NCI-H1417 treated with DMSO at 0.1 percent for 48 hours (cell line): ENCODE measurements at places on chromosomes 4 and X.

- DNase-seq: no peak
These were observed 927.2 kb downstream of the STPG2 start for GRCh38 chr4:97216046-97216445.

- DNase-seq: no peak
These were observed 1263.6 kb downstream of the C4orf33 start for GRCh38 chr4:130359542-130359941.

DNA sequence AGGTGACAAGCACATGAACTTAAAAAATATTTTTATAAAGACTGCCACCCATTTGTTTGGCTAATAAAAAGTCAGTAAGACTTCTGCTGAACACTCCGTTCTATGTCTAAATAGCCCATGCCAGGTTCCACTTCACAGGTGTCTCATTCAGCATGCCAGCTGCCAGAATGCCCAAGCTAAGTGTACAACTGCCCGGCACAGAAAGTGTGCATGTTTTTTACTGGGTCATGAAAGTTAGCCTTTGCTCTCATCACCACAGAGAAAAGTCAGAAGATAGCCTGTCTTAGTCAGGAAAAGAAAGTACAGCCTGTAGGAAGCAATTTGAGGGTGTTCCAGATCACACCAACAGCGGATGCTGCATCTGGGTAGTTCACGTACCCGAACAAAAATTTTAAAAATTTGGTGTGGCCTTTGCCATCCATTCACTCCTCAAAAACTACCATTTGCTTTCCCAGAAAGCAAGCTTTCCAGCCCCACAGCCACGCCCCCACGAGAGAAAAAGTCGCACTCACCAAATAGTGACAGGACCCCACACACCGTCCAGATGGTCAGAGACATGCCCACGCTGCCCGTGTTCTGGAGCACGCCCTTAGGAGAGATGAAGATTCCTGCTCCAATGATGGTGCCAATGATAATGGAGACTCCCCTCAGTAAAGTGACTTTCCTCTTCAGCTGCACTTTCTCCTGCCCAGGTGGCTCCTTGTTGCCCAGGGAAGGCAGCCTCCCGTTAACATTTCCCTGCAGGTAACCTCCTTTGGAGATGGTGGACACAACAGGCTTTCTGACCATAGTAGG is 671 bp downstream of the SLC7A11 start:
- DNase-seq: no peak

DNA sequence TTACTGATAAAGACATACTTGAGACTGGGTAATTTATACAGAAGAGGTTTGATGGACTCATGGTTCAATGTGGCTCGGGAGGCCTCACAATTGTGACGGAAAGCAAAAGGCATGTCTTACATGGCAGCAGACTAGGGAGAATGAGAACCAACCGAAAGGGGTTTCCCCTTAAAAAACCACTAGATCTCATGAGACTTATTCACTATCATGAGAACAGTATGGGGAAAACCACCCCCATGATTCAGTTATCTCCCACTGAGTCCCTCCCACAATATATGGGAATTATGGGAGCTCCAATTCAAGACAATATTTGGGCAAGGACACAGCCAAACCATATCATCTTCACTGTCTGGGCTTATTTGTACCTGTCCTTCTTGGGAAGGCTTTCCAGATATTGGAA is 22.8 kb upstream of the MUC7 start:
- DNase-seq: no peak

DNA sequence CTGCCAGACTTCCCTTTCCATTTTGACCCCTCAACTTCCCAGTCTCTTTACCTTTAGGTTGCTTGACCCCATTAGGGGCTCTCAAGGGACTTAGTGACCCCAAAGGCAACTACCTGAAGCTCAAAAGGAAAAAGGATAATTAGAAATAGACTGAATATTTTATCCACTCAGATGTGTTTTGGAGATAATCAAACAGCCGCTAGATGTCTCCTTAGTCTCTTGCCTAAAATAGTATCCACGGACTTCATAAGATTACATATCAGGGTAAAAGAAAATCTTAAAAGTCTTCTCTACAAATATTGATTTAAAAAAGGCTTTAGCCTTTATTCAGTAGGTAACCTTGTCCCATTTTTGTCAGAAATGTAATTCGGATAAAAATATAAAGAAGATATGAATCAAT is 21.0 kb upstream of the RHOXF2 start:
- DNase-seq: no peak

GRCh38 chrX:153744210-153745066 is 19.6 kb upstream of the PLXNB3 start:
- DNase-seq: no peak

DNA sequence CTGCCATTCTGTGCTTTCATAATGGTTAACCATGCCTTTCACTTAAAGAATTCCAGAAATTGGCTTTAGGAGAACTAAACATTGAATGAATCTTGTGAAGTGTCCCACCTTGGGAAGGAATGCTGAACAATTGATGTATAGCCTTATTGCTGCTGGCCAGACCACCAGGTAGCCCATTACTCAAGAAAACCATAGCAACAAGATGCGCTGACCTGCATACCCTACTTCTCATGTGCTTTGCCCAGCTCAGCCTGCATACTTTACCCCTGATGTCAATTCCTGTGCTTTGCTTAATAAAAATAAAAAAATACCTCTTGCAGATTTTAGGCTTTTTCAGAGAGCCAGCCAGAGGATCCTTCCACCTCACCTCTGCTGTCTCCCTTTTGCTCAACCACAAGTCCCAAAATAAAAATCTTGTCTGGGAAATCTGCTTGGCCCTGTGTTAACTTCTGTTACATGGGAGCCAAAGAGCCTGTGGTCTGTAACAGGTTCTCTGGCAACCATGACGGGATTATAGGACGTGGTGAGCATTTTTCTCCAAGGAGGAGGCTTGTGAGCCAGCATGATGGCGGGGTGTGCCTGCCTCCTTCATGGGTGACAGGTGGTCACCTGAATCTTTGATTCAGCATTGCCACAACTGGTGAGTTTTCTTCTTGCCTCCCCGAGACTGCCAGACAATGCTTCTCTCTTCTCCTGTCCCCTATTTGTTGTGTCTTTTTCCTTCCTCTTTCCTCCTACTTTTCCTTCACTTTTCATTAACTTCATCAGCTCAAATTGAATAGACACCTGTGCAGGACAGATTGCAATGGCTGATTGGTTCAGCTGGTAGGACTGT is 106.8 kb downstream of the ARSJ start:
- DNase-seq: no peak

DNA sequence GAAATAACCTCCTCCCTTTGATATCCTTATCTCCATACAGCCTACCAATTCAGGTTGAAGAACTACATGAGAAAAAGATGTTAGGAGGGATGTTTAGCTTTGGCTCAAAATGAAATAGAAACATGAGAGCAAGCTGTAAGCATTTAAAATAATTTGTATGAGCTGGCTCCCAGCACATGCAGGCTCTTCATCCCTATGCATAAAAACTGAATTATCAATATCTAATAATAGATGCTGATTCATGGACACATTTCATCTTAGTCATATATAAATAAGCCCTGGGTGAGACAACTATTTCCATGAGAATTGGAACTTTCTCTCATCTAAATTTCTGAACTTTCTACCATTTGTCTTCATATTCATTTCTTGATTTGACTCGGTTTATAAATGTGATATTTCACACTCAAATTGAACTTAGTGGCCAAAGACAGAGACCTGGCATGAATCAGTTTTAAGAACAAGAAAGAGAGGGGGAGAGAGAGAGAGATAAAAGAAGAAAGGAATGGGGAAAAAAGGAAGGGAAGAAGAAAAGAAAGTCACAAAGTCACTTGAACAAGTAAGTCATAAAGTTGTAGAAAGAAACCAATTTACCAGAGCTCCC is 48.9 kb upstream of the GPR174 start:
- DNase-seq: no peak

DNA sequence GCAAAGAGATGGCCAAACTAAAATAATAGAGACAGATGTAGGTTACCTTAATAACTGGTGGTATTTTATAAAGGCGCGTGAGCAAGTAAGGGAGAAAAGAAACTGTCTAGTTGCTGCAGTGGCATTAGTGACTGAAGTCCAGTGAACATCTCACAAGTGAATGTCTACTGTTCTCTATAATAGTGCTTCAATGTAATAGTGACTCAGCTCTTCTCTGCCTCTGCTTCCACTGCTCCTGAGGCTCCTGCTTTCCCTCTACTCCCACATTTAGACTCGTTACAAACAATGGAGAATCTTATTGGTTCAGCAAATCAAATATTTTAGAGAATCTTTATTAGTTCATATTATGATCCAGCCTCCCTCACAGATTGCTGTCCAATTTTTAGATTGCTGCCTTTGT is 779.1 kb upstream of the HTR2C start:
- DNase-seq: no peak

- DNase-seq: no peak
These were observed 15.1 kb downstream of the S100G start for GRCh38 chrX:16665089-16665488.

DNA sequence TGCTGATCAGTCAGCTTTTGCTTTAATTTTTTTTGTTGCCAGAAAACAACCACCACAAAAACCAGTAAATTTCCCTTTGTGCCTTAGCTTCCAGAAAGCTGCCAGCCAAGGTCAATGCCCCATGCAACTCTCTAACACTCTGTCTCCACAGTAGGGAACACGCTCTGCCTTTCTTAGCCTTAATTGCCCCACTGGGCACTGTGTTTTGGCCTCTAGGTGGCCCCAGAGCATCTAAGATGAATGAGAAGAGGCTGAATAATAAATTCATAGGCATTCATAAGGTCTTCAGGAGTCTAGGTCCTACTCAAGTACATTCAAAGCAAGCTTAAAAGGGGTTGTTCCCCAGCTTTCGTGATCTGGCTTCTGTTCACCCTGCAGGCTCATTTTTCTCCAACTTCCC is 57.7 kb upstream of the PASD1 start:
- DNase-seq: no peak

- no peak for DNase-seq
These were observed 513.8 kb upstream of the FAM241A start for GRCh38 chr4:111631215-111631999.
